ENCODE measurements at places on chromosomes 12 and 14. TPM values are rescaled to one million over a fixed set of nuclear protein-coding genes. Genes with fewer than 3 reads are reported as not detected.

- H3K4me1 ChIP-seq, result peaks cover 24% of the 10 kb centered on the region
- H3K27me3 ChIP-seq, result no peaks in the 10 kb centered on the region
- H3K4me3 ChIP-seq, result peak overlapping the region; percentile 24
- no peaks in the 10 kb centered on the region for H3K36me3 ChIP-seq
- DNase-seq, result no peak
These were observed 422.9 kb upstream of the OR4E1 start for GRCh38 chr14:22096514-22096895.

GRCh38 chr12:30463636-30464035, 232.0 kb downstream of the IPO8 start:
- H3K27ac ChIP-seq, result no peak overlapping the region
- no peak overlapping the region for H3K4me3 ChIP-seq
- H3K27me3 ChIP-seq, result no peaks in the 10 kb centered on the region
- DNase-seq, result no peak

The KIF26A gene
- 0.25 TPM for total RNA-seq

GRCh38 chr12:111764120-111764821, 2.5 kb upstream of the ALDH2 start:
- H3K27ac ChIP-seq, result no peak overlapping the region
- no peak for DNase-seq
- no peak overlapping the region for H3K4me3 ChIP-seq
- peaks cover 33% of the 10 kb centered on the region for H3K27me3 ChIP-seq
- H3K4me1 ChIP-seq, result peaks cover 12% of the 10 kb centered on the region

The GPRC5D gene
- total RNA-seq, result not detected

The CPM gene
- 1.9 TPM for total RNA-seq

DNA sequence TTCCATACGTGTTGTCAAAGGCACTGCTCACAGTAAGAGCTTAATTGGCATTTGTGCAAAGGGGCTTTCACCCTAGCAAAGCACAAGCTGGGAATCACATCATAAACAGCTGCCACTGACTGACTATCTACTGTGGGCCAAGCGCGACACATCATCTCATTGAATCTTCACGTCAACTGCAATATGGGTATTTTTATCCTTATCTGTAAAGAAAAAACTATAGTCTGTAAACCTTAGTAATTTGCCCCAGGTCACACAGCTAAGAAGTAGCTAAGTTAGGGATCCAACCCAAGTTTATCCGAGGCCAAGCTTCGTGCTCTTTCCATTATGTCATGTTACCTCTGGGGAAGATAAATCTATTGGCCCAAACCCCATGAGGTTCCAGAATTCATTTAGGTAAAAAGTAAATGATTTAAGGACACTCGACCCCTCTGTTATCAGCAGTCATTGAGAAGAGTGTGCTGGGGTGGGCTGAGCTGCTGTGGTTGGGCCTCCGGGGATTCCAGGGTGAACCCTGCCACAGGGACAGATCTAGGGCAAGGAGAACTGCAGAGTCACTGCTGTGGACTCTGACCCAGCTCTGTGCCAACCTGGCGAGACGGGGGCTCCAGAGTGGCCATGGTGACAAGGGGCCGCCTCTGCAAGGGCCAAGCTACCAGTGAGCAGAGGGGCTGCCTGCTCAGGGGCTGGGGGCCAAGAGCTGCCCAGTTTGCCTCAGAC, 27.6 kb downstream of the NCKAP5L start:
- H3K36me3 ChIP-seq, result peaks cover 50% of the 10 kb centered on the region
- no peaks in the 10 kb centered on the region for H3K4me1 ChIP-seq
- DNase-seq, result no peak
- H3K27ac ChIP-seq, result no peak overlapping the region
- H3K27me3 ChIP-seq, result no peaks in the 10 kb centered on the region

GRCh38 chr12:117235261-117235660, 45.0 kb upstream of the FBXO21 start:
- H3K36me3 ChIP-seq, result no peaks in the 10 kb centered on the region
- peaks cover 5% of the 10 kb centered on the region for H3K4me1 ChIP-seq
- peaks cover 24% of the 10 kb centered on the region for H3K27me3 ChIP-seq
- no peak for DNase-seq
- H3K27ac ChIP-seq, result no peak overlapping the region
- no peak overlapping the region for H3K4me3 ChIP-seq

GRCh38 chr14:64550621-64551333, 1.0 kb downstream of the PPP1R36 start:
- no peaks in the 10 kb centered on the region for H3K36me3 ChIP-seq
- no peak for DNase-seq
- H3K27ac ChIP-seq, result no peak overlapping the region

The OR6C2 gene
- total RNA-seq, result not detected

- H3K27me3 ChIP-seq, result peaks cover 53% of the 10 kb centered on the region
- H3K4me1 ChIP-seq, result no peaks in the 10 kb centered on the region
- no peak overlapping the region for H3K27ac ChIP-seq
- H3K36me3 ChIP-seq, result no peaks in the 10 kb centered on the region
These were observed 2.5 kb upstream of the ESRRB start for GRCh38 chr14:76373456-76373855.

DNA sequence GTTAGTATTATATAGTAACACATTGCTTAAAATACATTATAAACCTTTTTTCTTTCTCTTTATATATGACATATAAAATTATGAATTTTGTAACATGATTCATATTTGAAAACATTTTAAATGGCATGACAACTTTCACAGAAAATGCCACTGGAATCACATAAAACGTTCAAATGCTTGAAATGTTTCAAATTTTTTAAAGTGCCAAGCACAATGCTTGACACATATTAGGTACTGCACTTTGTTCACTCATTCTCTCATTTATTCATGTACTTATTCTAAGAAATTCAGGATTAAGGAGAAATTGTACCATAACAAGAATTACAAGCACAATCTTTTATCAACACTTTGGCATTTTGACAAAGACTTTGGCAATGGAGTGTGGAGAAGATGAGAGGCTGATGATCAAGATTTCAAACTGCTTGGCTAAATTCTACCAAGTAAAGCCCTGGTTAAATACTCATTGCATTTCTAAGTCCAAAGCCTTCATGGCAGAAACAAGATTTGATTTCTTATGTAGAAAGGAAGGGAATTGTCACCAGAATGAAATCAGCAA, 232.2 kb downstream of the C12orf50 start:
- no peak overlapping the region for H3K27ac ChIP-seq
- H3K36me3 ChIP-seq, result no peaks in the 10 kb centered on the region
- no peaks in the 10 kb centered on the region for H3K4me1 ChIP-seq
- no peak for DNase-seq
- no peaks in the 10 kb centered on the region for H3K27me3 ChIP-seq
- no peak overlapping the region for H3K4me3 ChIP-seq

The ACRBP gene
- 0.95 TPM for total RNA-seq

The DTD2 gene
- 4.6 TPM for total RNA-seq

Measured in CD4-positive, alpha-beta T cell (primary cell).